NCI-H774 (cell line): ENCODE measurements at places on chromosomes 13 and 19.

DNA sequence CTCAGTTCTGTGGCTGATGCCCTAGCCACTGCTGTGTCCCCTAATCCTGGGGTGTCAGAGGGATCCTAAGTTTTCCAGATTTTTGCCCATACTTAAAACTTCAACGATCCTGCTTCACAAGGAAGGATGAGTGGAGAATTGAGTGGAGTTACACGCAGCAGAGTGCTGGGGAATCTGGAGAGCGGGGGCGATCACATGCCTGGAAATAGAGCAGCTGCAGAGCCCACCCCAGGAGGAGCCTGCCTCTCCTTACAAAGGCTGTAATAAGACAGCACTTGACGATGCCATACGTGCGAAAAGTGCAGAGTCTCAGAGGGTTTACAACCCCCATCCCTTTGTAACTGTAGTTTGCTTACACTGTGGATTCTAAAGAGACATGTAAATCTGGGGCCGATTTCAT lies 40.6 kb downstream of the SUGP2 start:
- no peak for DNase-seq

- DNase-seq: no peak
Measured at GRCh38 chr19:35087393-35087792, 28.2 kb upstream of the FXYD3 start.

GRCh38 chr19:5615756-5616327 lies 6.7 kb downstream of the SAFB2 start:
- DNase-seq: no peak

GRCh38 chr13:81142306-81142999 lies 801.5 kb upstream of the SPRY2 start:
- DNase-seq: no peak
